ENCODE measurements at places on chromosomes 6 and 20. TPM values are rescaled to one million over a fixed set of nuclear protein-coding genes. Genes with fewer than 3 reads are reported as not detected.

DNA sequence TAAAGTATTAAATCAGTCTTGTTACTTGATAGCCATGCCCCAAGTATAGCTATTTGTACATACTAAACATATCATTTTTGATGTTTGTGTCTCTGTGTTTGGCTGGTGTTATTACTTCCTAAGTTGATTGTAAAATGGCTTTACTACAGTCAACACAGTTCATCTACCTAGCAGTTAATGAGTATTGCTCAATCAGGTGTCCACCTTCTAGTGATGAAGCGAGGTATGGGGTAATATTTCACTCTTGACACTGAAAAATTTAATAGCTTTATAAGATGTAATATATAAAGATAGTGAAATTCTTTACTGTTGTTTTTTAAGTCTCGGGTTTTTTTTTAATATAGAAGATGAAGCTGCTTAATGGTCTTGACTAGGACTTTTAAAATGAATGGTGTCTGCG lies 18.9 kb downstream of the TMEM14A start:
- no peak overlapping the region for H3K27ac ChIP-seq
- no peak overlapping the region for H3K4me3 ChIP-seq
- DNase-seq = no peak
- H3K4me1 ChIP-seq = no peaks in the 10 kb centered on the region

DNA sequence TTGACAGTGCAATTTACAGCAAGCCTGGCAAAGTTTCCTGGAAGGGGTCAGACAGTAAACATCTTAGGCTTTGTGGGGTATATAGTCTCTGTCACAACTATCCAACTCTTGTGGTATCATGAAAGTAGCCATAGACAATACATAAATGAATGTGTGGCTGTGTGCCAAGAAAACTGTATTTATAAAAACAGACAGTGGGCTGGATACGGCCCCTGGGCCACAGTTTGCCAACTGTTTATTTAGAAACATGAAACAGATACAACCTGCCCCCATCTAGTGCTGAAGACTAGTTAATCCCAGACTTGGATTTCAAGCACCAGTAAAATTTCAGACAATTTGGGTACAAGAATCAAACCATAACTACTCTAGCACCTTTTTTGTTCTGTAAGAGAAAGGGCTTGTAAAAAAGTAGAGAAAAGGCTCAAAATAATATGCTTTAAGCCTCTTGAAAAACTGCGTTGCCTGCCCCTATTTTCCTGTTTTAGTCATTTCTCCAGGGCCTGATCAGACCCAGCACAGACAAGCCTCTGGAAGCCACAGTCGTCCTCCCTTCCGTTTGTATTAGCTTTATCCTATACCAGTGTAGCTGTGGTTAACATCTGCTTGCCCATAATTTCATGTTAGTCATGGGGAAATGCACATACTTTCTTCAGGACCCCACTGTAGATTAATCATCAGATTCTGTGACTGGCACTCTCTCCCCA lies 30.8 kb downstream of the JAG1 start:
- H3K36me3 ChIP-seq = peaks cover 68% of the 10 kb centered on the region
- no peak for DNase-seq

DNA sequence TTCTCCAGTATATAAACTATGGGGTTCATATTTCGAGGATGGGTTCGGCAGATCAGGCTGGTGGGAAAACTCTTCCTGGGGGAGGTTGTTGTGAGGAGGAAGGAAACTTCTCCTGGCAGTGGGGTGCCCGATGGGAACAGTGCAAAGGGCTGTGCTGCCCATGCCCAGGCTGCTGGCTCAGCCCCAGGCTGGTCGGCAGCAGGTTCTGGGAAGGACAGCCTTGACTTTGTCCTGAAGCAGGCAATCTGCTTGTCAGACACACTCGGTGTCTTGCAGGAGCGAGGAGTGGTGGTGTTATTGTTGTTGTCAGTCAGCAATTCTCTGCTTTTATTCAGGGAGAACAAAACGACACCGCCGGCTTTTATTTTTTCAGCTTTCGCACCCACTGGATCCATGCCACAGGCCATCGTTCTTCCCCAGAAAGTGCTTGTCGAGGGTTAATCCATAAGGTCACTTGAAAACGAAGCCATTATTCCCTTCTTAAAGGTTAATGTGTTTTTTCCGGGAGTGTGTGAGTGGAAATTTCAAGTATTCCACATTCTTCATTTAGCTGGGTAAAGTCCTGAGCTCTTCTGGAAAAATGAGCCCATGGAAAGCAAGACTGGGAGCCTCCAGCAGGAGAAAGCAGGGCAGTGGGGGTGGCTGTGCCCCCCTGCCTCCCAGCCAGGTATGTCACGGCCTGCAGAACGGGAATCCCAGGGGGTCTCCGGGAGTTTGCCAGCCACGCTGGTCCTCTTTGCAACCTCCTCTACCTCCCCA lies 57.0 kb upstream of the STX16 start:
- H3K27me3 ChIP-seq = no peaks in the 10 kb centered on the region
- no peaks in the 10 kb centered on the region for H3K4me1 ChIP-seq
- no peak for DNase-seq

- no peak overlapping the region for H3K4me3 ChIP-seq
- H3K4me1 ChIP-seq = no peaks in the 10 kb centered on the region
- DNase-seq = no peak
- peaks cover 9% of the 10 kb centered on the region for H3K36me3 ChIP-seq
Measured at GRCh38 chr20:46071573-46071972, 18.2 kb downstream of the NCOA5 start.

DNA sequence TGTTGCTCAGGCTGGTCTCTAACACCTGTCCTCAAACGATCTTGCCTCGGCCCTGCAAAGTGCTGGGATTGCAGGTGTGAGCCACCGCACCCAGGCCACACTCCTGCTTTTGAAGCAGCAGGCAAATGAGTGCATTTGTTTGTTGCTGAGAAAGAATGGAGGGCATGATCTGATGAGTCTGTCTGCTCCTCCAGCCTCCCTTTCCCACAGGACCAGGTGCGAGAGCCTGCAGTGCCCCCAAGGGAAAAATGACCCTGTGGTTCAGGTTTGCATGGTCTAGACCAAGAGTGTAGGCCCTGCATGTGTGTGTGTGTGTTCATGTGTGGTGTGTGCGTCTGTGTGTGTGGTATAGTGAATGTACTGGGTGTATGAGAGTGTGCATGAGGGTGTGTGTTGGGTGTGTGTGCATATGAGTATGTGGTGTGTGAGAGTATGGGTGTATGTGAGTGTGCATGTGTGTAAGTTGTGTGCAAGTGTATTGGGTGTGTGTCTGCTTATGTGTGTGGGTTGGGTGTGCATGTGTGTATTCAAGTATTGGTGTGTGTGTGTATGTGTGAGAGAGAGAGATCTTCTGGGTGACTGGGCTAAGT lies 22.8 kb upstream of the FOXC1 start:
- no peaks in the 10 kb centered on the region for H3K36me3 ChIP-seq
- no peaks in the 10 kb centered on the region for H3K4me1 ChIP-seq
- H3K4me3 ChIP-seq = no peak overlapping the region
- no peak overlapping the region for H3K27ac ChIP-seq

DNA sequence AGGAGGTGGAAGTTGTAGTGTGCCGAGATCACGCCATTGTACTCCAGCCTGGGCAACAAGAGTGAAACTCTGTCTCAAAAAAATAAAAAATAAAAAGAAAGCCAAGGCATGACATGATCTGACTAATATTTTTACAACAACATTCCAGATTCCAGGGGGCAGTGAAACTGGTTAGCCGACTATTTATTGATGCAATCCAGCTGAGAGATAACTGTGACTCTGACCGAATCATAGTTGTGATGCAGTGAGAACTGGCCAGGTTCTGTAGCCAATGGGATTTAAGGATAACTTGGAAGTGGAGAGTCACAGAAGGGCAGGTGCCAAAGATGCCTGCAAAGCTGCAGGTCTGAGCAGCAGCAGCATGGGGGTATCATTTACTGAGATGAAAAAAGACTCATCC lies 82.9 kb upstream of the TSHZ2 start:
- H3K36me3 ChIP-seq = no peaks in the 10 kb centered on the region
- no peak overlapping the region for H3K4me3 ChIP-seq
- DNase-seq = no peak
- H3K4me1 ChIP-seq = no peaks in the 10 kb centered on the region
- no peaks in the 10 kb centered on the region for H3K27me3 ChIP-seq
- H3K27ac ChIP-seq = no peak overlapping the region

GRCh38 chr20:11117808-11118528 lies 444.2 kb upstream of the JAG1 start:
- H3K36me3 ChIP-seq = no peaks in the 10 kb centered on the region
- H3K27me3 ChIP-seq = no peaks in the 10 kb centered on the region
- H3K4me3 ChIP-seq = no peak overlapping the region
- no peak for DNase-seq
- no peaks in the 10 kb centered on the region for H3K4me1 ChIP-seq
- H3K27ac ChIP-seq = no peak overlapping the region

Gene PRPH2
- 3.3 TPM for total RNA-seq

DNA sequence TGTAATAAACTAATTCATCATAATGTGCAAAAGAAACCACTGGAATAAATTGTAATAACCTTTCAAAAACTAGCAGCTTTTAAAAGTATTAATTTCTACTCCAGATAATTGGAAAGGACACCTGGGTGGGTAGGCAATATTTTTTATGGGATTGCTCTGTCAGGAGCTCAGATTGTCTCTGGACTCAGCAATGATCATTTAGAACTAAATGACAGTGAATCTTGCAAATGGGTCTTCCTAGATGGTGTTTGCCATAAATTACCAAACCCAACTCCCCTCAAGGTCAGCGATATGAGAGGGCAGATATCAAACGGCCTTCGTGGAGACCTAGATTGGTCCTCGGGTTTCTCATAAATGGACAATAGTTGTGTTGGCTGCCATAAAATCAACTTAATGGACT lies 181.9 kb downstream of the HS3ST5 start:
- H3K27me3 ChIP-seq = no peaks in the 10 kb centered on the region
- no peak overlapping the region for H3K4me3 ChIP-seq
- no peaks in the 10 kb centered on the region for H3K4me1 ChIP-seq
- no peaks in the 10 kb centered on the region for H3K36me3 ChIP-seq
- no peak for DNase-seq
- H3K27ac ChIP-seq = no peak overlapping the region
